Kidney tubule cell (primary cell): ENCODE measurements at places on chromosomes 3 and 15.

GRCh38 chr3:194022052-194022451 lies 113.9 kb upstream of the HES1 start:
- no peak for DNase-seq

DNA sequence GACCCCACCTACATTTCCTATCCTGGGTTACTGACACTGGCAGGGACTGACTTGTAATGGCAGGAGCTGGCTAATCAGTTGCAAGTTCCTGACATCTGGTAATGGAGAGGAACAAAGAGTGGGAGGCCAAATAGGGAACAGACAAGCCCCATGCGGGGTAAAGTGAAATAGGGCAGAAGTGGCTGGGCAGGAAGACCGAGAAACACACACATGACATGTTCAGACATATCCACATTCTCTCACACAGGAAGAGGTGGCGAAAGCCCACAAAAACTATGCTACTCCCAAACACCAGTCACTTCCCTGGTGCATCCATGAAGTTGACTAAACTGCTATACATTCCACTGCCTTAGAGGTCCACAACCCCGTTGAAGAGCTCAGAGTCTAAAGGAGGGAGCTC lies 394.1 kb upstream of the TBL1XR1 start:
- peak; percentile 13 for DNase-seq

DNA sequence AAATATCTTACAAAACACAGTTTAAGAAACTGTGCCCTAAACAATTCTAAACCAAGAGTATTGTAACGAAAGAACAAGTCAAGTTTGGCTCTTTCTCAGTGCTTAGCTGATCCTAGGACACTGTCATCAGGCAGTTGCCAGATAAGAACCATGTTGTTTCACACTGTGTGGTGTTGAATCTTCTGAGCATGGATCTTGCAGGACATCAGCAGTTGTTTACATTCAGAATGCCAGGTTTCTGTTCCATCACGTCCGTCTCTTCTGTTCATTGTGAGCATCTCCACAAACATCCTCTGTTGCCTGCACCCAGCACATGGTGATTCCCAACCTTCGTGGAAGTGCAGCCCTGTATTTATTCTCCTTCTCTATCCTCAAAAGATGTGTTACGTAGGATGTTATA lies 67.9 kb downstream of the DCUN1D1 start:
- no peak for DNase-seq

DNA sequence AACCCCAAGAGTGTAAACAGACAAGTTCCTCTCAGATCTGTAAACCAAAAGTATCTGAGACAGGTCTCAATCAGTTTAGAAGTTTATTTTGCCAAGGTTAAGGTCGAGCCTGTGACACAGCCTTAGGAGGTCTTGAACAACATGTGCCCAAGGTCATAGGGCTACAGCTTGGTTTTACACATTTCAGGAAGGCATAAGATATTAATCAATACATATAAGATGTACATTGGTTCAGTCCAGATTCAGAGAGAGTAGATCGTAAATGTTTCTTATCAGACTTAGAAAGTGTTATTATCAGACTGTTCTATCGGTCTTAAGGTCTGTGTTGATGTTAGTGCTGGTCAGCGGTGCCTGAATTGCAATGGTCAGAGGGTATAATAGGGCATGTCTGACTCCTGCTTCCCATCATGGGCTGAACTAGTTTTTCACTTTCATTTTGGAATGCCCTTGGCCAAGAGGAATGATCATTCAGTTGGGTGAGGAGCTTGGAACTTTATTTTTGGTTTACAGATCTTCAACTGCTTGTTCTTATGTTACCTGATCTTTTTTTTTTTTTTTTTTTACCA lies 27.0 kb upstream of the MFGE8 start:
- no peak for DNase-seq

- DNase-seq = no peak
Measured at GRCh38 chr3:85535517-85535916, 576.7 kb downstream of the CADM2 start.

- no peak for DNase-seq
Measured at GRCh38 chr3:146468671-146469149, 651 bp downstream of the PLSCR2 start.

GRCh38 chr3:42052484-42053351 lies 38.4 kb upstream of the TRAK1 start:
- DNase-seq = peak; percentile 39

GRCh38 chr3:12796171-12797123 lies at the start of gene CAND2:
Gene CAND2, plus strand, starts transcription at chr3:12796680. Its CDS starts 41 bp downstream, at chr3:12796721.
- no peak for DNase-seq

GRCh38 chr3:59812237-59813147 lies 762.7 kb upstream of the CFAP20DC start:
- peak; percentile 37 for DNase-seq

GRCh38 chr3:159185443-159186050 lies 383.7 kb downstream of the MFSD1 start:
- no peak for DNase-seq

GRCh38 chr15:73325191-73325861 lies 43.4 kb downstream of the HCN4 start:
- peak; percentile 42 for DNase-seq

- no peak for DNase-seq
Measured at GRCh38 chr3:13087320-13087990, 14.2 kb upstream of the IQSEC1 start.

- peak; percentile 35 for DNase-seq
Measured at GRCh38 chr3:28575100-28575745, 226.6 kb upstream of the AZI2 start.

- DNase-seq = no peak
Measured at GRCh38 chr15:70376031-70376928, 278.6 kb upstream of the TLE3 start.

GRCh38 chr15:69874321-69874720 lies 223.4 kb downstream of the TLE3 start:
- DNase-seq = no peak

DNA sequence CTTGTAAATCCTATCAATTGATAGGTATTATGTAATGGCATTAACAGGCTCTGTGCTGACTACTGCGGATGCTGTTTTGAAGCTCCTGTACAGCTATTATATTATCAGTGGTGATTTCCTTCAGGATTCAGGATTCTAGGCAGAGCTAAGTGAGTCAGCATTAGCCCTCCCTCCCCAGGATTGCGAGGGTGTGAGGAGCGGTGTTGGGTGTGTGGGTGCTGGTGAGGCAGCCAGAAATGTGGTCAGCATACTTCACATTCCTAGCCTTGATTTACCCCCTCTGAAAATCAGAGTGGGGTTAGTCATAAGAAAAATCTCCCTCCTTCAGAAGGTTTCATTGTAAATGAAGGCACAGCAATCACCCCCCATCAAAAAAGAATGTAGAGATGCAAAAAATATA lies 72.5 kb downstream of the SNTN start:
- peak; percentile 96 for DNase-seq

DNA sequence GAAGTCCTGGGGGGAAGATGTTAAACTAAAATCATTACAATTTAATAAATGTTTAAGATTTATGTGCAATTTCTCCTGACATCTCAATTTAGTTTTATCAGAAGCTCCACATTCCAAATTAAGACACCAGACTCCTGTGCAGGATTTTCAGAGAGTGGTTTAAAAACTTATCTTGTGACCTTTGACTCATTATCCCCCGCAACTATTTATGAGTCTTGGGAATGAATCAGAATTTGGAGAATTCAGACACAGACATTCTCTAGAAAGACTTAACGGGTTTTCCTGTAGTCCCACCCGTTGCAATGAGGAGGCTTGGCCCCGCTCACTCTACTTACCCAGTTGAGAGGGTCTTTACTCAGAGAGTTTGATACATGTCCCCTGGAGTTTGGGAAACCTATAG lies 7.1 kb downstream of the OR5K2 start:
- no peak for DNase-seq

GRCh38 chr3:119309591-119309990 lies 15.4 kb downstream of the ARHGAP31 start:
- no peak for DNase-seq

DNA sequence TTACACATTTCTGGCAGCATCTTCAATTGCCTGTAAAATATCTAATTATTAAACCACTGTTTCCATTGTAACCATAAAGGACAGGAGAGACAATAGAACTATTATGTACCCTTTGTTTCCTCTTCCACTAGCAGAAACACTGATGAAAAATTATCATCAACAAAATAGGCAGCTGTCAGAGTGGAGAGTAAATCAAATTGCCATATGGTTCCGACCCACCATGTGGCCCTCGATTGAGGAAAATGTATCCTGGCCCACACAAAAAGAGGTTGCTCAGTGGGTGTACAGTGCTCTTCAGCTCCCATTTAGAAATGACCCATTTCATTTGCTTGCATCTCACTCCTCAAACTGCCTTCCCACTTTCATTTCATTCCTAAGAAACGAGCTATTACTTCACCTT lies 570.6 kb upstream of the UBE2E2 start:
- DNase-seq = no peak

DNA sequence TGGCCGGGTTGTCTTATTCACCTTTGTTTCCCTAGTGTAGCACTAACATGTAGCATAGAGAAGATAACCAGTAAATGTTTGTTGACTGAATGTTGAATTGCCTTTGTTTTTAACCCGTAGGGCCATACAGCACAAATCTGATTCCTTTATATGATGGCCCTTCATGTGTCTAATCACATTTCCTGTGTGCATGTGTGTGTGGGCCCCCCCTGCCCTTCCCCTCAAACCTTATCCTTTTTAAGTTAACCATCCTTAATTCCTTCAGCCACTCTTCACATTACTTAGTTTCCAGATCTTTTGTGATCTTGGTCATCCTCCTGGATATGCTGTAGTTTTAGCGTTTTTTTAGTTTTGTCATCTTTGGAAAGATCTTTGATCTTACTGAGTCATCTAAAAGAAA lies 4.2 kb downstream of the NEO1 start:
- DNase-seq = no peak

DNA sequence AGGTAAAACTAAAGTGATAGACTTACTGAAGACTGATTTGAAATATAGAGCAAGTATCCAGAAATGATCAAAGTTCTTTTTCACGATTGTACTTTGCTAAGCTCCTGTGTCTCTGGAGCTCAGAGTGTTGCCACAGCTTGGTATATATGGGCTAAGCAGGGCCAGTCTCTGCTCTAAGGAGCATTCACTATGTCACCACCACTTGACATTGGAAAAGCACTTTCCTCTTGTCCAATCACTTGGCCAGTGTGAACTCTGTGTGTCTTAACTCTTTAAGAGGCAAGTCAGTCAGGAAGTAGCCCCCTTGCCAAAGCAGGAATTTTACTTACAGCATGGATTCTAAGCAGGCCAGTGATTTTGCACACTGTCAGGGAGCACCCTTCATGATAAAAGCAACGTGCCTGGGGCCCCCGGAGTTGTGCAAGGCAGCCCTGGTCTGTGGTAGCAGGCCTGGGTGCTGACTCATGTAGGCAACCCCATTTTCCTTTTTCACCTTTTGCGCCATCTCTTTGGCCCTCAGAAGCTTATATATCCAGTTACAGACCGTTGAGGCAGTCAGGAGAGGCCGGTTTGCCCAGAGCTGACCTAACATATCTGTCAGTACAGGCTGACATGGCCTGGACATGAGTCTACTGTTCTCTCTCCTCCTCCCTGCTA lies 73.0 kb downstream of the HCN4 start:
- no peak for DNase-seq

DNA sequence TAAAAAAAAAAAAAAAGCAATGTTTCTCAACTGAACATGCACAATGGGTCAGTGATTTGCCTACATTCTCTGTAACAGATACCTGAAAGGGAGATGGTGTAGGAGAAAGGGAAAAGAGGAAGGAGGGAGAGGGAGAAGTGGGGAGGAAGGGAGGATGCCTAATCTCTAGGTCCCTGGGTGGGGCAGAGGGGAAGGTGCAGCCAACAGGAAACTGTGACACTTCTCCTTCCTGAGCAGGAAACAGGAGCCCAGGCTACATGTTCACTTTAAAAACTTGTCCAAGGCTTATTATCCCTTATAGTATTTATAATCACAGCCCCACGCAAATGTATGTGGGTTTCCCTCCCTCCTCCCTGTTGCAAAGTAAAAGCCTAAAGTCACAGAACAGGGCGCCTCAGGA lies 137.9 kb downstream of the MINAR1 start:
- DNase-seq = no peak

DNA sequence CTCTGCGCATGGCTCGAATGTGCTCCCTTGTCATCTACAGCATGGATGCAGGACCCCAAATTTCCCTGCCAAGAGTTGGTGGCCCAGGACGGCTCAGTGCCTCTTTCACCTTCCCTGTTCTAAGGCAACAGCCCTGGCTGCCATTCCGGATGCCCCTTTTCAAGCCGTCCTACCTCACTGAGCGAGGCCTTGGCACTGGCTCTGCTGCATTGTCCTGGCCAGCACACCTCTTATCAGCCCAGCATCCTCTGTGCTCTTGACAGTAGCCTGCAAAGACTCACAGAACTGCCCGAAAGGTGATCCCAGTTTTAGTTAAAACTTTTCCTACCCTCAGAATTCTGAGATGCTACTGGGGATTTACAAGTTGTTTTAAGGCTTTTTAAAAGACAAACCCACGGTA lies 122.0 kb downstream of the MECOM start:
- DNase-seq = no peak

DNA sequence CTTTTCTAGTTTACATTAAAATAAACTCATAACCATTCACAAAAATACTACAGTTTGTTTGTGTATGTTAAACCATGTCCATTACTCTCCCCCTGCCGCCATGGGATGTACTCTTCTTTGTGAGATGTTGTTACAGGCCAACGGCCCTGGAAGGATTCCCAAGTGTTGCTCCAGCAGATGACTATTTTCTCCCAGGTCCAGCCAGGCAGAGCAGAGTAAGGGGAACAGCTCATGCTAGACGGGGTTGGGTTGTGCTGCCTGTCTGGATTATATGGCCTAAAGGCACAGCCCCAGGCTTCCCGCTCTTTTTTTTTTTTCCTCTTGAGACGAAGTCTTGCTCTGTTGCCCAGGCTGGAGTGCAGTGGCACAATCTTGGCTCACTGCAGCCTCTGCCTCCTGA lies 24.5 kb upstream of the SLCO2A1 start:
- no peak for DNase-seq

- no peak for DNase-seq
Measured at GRCh38 chr3:61154457-61155198, 96.6 kb downstream of the FHIT start.

DNA sequence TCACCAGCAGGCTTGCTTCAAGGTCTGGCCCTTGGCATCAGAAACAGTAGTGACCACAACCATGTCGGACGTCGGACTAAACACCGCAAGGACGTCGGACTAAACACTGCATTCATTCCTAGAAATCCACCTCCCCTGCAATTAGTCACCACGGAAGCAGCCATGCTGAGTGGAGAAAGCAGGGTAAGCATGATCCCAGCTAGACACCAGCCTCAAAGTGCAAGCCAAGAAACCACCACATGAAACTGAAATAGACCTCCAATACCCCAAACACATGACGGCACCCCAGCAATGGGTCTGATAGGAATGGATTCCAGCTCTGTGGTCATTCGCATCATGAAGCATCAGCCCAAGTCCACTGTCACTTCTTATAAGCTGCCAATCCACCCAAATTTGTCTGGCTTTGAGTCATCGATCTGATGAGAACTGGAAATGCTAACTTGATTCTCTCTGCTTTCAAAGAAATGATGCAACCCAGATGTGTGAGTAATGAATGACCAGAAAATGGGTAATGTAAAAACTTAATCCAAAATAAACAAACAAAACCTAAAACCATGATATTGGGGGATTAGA lies 348.3 kb upstream of the TMCO5A start:
- DNase-seq = no peak
